ENCODE measurements at places on chromosomes 2 and 18. TPM values are rescaled to one million over a fixed set of nuclear protein-coding genes. Genes with fewer than 3 reads are reported as not detected.

The SULT1C2 gene
- total RNA-seq = not detected

The SERPINB3 gene
- not detected for total RNA-seq

The IL1B gene
- not detected for total RNA-seq

The PLEK gene
- 0.22 TPM for total RNA-seq

The GRB14 gene
- 10.0 TPM for total RNA-seq

The RASGRP3 gene
- total RNA-seq = 42.4 TPM

The MFSD2B gene
- total RNA-seq = not detected

The EPHA4 gene
- total RNA-seq = 35.8 TPM

The FAM110C gene
- not detected for total RNA-seq

The ABCG5 gene
- total RNA-seq = not detected

The CSRNP3 gene
- total RNA-seq = not detected

The RNF144A gene
- 11.0 TPM for total RNA-seq
